ENCODE measurements at places on chromosomes 12 and 14.

GRCh38 chr12:64612843-64613242 lies 2.5 kb downstream of the RASSF3 start:
- no peak for DNase-seq

GRCh38 chr14:88895116-88895515 lies 70.7 kb downstream of the TTC8 start:
- DNase-seq, result no peak

GRCh38 chr12:79884401-79885006 lies 50.4 kb downstream of the PPP1R12A start:
- DNase-seq, result no peak

GRCh38 chr14:105126126-105126980 lies 42.2 kb downstream of the JAG2 start:
- DNase-seq, result no peak

DNA sequence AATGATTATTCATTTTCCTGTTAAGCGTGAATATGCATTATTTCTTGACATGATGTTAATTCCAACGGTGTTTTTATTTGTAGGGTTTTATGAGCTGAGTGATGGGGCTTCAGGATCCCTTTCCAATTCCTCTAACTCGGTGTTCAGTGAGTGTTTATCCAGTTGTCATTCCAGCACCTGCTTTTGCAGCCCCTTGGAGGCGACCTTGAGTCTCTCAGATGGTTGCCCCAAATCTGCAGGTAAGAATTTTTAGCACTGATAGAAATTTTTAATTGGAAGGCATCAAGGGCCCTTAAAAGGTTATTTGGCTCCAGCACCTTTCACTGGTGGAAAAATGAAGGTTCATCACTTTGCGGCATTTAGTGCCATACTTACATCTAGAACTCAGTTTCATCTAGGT lies 3.7 kb downstream of the DACT1 start:
- DNase-seq, result no peak
